ENCODE measurements at places on chromosomes 1 and 21.

GRCh38 chr1:116993286-116993685 is 8.3 kb upstream of the CD101 start:
- DNase-seq, result no peak

GRCh38 chr21:25908495-25908894 is 173.7 kb downstream of the GABPA start:
- DNase-seq, result no peak

- DNase-seq, result no peak
These were observed 444.2 kb upstream of the LRRC7 start for GRCh38 chr1:69123486-69123885.

- DNase-seq, result no peak
These were observed 1.7 kb downstream of the ARID1A start for GRCh38 chr1:26697431-26697977.

- peak; percentile 55 for DNase-seq
These were observed 7.1 kb upstream of the PTTG1IP start for GRCh38 chr21:44880405-44881197.

- no peak for DNase-seq
These were observed 5.7 kb downstream of the ZBTB7B start for GRCh38 chr1:155008015-155008941.

DNA sequence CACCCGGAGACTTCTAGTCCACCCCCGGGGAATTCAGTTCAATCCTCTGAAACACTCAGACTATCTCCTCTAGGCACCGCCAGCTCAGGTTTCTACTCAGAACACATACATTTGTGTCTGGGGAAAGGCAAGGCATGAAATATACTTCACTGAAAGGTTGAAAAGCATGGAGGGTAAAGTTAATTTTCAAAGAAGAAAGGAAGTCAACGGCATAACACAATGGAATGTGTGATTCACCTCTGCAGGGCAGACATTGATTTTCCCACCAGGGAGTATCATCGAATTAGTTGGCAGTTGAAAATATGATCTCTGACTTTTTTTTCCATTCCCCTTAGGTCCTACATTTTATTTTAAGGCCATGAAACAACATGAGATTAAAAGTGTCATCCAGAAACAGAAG is 669.4 kb downstream of the SMYD3 start:
- no peak for DNase-seq

GRCh38 chr1:159005161-159005560 is 4.5 kb upstream of the IFI16 start:
- no peak for DNase-seq

DNA sequence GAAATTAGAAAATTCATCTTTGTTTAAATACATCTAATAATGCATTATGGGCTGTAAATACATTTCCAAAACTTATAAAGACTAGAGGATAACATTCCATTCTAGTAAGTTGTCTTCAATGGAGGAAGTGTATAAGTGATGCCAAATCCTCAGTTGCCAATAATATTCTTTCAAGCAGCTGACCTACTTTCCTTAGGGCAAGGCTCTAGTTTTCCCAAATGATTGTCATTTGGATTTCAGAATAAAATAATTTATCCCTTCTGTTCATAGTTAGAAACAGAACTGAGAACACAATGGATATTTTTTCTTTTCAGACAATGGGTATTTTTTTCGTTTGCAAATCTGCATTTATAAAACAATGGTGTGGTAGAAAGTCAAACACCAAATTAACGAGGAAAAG is 354.9 kb upstream of the ADAMTS5 start:
- no peak for DNase-seq

- no peak for DNase-seq
These were observed 2.5 kb downstream of the SLAMF6 start for GRCh38 chr1:160520582-160520981.

DNA sequence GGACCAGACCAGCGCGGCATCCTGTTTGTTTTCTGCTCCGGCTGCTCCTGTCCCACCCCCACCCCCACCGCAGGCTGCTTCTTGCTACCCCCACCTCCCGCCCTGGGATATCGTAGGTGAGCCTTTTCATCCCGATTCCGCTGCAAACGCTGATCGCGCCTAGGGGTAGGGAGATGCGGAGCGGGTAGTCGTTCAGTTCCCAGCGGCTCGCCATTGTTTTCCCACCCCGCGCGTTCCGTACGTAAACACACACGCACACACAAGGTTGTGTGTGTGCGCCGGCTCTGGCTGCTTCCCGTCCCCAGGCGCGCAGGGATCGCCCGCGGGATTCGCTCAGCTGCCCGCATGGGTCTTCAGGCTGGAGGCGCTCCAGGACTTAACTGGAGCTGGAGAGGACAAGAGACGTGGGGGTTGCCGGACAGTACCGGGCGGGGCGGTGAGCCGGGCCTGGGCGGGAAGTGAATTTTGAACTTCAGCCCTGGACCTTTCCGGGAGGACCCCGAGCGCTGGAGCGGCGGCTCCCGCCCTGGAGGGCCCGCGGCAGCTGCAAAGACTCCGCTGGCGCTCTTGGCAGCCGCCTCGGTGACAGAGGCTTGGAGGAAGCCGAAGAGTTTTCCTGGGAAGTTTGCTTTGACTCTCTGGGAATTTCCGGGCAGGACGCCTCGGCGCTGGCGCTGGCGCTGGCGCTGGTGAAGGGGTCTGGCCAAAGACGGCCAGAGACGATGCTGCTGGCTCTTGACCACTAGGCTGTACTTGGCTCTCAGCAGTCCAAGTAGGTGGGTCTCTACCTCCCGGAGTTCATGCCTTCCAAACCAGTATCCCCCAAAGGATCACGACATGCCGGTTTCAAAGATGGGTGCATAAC is 1.6 kb downstream of the SOX13 start:
- DNase-seq, result no peak

- DNase-seq, result no peak
These were observed 24.0 kb downstream of the WDR4 start for GRCh38 chr21:42855171-42855936.

GRCh38 chr1:246971090-246971721 is 36.7 kb downstream of the ZNF695 start:
- peak; percentile 51 for DNase-seq
